ENCODE measurements at places on chromosomes 3 and 15.

- DNase-seq: peak; percentile 42
Observed at GRCh38 chr3:194204042-194204987, 68.4 kb downstream of the HES1 start.

GRCh38 chr3:123657568-123657967, 72.7 kb upstream of the HACD2 start:
- DNase-seq: no peak

- no peak for DNase-seq
Observed at GRCh38 chr3:158200955-158201354, 91.1 kb downstream of the RSRC1 start.

- DNase-seq: no peak
Observed at GRCh38 chr3:3551981-3552380, 247.2 kb upstream of the LRRN1 start.

DNA sequence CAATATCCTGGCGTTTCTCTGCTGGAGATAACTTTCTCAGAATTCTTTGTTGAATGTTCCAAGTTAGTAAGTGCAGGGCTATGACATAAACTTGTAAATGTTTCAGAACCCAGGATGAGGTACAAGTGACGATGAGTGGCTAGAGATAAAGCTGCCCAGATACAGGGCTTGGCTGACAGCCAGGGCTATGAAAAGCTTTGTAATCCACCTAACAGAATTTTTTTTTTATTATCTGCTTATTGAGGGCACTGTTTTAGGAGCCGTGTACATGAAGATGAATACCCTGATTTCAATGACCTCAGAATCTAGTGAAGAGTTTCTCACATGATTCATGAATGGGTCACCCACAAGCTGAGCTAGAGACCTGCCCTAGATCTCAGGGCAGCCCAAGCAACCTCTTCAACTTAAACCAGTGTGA, 431.4 kb downstream of the DIPK2A start:
- no peak for DNase-seq

GRCh38 chr3:152287898-152288576, 19.3 kb downstream of the MBNL1 start:
- no peak for DNase-seq

GRCh38 chr3:187775549-187775948, 30.3 kb upstream of the BCL6 start:
- DNase-seq: no peak

DNA sequence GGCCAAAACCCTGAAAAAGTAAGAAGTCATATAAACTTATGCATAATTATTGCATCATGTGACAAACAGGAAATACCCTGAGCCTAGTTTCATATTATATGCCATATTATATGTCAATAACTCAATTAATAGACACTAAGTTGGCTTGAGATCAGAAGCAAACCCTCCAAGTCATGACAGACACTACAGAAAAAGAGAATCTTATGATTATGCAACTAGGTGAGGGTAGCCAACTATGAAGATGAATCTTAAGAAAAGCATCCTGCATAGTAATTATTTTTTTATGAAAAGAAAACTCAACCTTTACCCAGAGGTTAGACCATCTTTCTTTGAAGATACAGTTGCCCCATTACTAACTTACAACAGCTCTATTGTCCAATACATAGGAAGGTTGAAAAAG, 192.4 kb upstream of the VEPH1 start:
- no peak for DNase-seq

DNA sequence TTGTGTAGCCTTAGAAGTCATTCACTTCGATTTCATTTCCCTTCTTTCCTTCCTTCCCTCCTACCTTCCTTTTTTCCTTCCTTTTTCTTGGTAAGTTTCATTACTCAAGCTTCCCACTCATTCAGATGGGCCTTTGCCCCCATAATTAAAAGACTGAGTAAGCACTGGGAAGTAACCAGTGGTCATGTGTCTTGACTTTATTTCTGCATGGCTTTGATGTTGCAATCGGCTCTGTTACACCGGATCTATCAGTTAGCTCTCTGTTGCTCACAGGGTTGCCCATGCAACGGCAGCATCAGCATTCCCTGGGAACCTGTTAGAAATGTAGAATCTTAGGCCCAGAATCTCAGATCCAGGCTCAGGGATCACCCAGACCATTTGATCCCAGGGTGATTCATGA, 25.6 kb upstream of the LARS2 start:
- no peak for DNase-seq

- DNase-seq: no peak
Observed at GRCh38 chr3:194989241-194989640, 281.7 kb downstream of the XXYLT1 start.

- no peak for DNase-seq
Observed at GRCh38 chr3:129732200-129732876, 125.9 kb upstream of the PLXND1 start.

DNA sequence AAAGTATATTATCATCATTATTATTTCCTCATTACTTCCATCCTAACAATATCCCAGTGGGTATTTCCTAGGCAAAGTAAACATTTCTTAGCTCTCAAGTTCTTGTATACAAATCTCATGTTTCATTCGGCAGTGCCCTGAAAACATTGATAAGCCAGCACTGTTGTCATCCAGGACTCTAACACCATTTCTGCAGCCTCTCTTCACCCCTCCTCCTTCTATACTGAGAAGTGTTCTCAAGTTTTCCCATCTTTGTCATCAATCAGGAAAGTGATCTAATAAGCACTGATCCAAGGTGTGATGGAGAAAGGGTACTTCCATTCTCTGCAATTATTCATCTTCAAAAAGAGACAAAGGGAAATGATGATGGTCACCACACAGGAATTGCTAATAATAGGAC, 168.4 kb upstream of the CCDC54 start:
- DNase-seq: no peak

GRCh38 chr3:11624704-11625375, 18.9 kb downstream of the VGLL4 start:
- no peak for DNase-seq

DNA sequence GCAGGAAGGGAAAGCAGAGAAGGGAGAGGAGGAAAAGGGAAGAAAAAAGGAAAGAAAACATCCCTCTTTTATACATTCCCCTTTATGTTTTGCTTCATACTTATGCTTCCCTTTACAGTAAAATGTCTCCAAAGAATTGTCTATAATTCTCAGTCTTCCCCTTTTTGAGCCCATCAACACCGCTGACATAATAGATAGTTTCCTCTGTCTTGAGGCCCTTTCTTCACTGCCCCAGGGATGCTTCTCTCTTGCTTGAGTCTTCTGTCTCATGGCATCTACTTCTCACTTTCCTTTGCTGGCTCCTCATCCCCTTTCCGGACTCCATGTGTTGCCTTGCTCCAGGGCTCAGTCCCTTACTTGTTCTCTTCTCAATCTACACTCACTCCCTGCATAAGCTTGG, 99.7 kb upstream of the DAZL start:
- DNase-seq: no peak

DNA sequence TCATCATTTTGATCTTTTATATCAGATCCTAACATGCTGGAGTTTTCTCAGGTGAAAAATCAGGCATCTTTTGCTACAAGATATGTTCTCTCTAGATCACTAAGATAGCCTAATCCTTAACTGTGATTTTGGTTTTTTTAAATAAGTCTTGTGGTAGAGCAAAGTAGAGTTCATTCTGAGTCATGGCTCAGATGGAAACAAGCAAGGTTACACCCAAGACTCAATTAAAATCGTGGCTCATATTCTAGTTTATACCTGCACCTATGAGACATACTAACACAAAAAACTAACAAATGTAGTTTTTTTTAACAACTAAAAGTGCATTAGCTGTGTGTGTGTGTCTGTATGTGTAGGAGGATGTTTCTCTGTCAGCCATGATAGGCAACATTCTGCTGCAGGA, 428.2 kb downstream of the NLGN1 start:
- DNase-seq: no peak

GRCh38 chr3:7562892-7563291, 702.0 kb downstream of the GRM7 start:
- DNase-seq: no peak

DNA sequence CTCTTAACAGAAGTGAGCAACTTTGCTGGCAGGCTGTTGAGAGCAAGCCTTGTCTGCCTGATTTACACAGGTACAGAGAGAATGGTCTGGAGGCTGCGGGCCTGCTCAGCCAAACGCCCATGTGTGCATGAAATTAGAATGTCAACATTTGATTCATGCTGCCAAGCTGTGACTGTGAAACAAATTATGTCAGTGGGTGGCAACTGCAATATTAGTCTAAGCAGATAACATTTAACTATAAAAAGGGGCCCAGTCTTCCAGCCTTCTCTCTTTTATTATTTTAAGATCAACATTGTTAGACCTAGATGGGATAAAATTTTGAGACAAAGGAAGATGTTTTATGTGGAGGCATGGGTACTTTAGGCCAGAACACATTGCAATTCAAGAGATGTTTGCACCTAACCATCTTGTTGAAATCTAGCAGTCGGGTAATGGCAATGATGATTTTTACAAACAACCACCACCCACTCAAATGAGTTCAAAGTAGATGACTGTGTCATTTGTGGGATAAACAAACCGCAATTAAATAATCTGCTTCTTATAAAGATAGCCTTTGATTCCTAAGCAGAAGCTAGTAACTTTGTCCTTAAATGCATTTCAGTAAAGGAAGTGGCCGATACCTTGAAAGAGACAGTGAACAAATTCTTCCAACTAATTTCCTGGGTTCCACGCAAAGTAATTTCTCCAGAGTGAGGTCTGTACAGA, 70.2 kb downstream of the FOXB1 start:
- DNase-seq: no peak

GRCh38 chr15:51876169-51876568, 46.7 kb downstream of the TMOD3 start:
- no peak for DNase-seq

- no peak for DNase-seq
Observed at GRCh38 chr15:25768271-25768670, 94.9 kb downstream of the ATP10A start.

- DNase-seq: no peak
Observed at GRCh38 chr15:89984421-89985010, 16.6 kb upstream of the ZNF710 start.

DNA sequence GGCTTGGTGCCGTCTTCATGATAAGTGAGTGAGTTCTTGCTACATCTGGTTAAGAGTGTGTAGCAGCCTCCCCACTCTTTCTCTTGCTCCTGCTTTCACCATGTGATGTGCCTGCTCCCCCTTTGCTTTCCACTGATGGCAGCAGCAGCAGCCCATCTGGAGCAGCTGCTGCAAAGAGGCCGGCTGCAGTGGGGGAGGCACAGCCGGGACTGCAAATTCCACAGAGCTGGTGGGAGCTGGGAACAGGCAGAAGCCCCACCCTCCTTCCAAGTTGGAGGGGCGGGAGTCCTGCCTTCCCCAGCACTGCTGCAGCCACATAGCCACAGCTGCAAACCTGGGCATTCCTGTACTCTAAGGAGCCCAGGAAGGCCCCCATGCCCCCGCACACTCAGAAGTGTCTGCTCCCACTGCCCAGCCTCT, 62.8 kb upstream of the IMPG2 start:
- DNase-seq: no peak

GRCh38 chr15:48679952-48680351, 34.4 kb upstream of the FBN1 start:
- no peak for DNase-seq

GRCh38 chr3:41652506-41652905, 309.4 kb downstream of the ULK4 start:
- DNase-seq: no peak

DNA sequence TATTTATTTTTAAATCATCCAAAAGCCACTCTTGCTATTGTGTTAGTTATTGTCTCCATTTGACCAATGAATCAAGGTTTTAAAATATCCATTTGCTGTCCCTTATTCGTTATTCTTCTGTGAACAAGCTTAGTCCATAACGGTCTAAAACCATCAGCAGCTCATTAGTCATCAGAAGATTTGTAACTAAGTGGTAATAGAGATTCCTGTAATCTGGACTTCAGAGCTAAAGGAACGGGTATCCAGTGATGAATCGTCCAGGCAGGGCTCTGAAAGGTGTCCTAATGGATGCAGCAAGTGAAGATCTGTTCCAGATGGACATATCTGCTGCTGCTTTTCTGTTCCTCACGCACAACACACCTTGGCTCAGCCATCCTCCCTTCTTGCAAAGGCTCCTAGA, 362.7 kb upstream of the CFAP20DC start:
- DNase-seq: no peak

Data from NCI-H2171 (cell line).